G401 (cell line): ENCODE measurements at places on chromosomes 7 and 10.
A peak's percentile ranks its signal among the peaks of the same experiment; 100 is the strongest.

GRCh38 chr7:100509231-100509630 is 25.5 kb downstream of the NYAP1 start:
- peak; percentile 82 for DNase-seq

- DNase-seq = no peak
Observed at GRCh38 chr10:115772606-115773005, 500.4 kb downstream of the GFRA1 start.

DNA sequence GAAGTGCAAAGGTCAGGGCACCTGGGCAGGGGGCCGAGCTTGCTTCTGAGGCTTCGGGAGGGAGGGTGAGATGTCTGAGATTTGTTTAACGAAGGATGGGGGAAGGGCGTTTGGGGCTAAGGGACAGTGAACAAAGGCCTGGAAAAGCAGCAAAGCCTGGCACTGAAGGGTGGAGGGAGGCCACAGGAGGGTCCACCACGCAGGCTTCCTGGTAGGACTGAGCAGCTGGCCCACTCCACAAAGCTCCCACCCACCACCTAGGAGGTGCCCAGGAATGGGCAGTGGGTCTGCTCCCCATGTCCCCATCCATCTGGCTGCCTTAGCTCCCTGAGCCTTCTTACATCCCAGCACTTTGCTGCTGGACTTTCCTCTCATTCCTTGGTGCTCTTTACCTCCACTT is 39.4 kb upstream of the CXCL12 start:
- no peak for DNase-seq

DNA sequence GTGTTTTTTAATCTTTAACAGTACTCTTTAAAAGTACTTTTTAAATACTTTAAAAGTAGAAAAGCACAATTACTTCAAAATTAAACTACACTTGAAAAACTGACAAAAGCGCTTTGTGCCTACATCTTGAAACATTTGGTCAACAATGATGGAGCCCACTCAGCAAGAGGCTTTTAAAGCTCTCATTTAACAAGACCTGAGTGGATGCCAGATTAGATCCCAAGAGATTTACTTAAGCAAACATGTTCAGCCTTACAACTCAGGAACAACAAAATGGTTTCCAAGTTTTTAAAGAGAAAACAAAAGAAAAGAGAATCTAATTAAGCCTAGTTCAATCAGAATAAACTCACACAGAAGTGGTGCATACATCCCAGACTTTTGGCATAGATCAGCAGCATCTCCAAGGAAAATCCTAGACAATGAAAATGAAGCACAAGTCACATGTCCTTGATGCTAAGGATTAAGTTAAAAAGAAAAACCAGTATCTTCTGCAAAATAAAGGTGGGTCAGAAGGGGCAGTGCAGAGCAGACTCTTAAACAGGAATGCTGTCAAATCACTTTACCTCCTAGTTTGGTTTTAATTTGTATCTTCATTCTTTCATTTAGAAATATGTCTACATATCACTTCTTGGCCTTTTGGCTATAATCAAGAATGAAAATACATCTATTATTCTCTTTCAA is 26.2 kb downstream of the HIBADH start:
- DNase-seq = no peak

- DNase-seq = no peak
Observed at GRCh38 chr7:47455872-47456185, 126.1 kb downstream of the TNS3 start.
